Cortex of kidney (tissue), 1 donor: ENCODE measurements at places on chromosomes 16 and 17.

GRCh38 chr17:31792007-31792585 lies 66.9 kb downstream of the COPRS start:
- no peak for DNase-seq

GRCh38 chr17:68953340-68953997 lies 1.7 kb downstream of the ABCA8 start:
- no peak for DNase-seq

DNA sequence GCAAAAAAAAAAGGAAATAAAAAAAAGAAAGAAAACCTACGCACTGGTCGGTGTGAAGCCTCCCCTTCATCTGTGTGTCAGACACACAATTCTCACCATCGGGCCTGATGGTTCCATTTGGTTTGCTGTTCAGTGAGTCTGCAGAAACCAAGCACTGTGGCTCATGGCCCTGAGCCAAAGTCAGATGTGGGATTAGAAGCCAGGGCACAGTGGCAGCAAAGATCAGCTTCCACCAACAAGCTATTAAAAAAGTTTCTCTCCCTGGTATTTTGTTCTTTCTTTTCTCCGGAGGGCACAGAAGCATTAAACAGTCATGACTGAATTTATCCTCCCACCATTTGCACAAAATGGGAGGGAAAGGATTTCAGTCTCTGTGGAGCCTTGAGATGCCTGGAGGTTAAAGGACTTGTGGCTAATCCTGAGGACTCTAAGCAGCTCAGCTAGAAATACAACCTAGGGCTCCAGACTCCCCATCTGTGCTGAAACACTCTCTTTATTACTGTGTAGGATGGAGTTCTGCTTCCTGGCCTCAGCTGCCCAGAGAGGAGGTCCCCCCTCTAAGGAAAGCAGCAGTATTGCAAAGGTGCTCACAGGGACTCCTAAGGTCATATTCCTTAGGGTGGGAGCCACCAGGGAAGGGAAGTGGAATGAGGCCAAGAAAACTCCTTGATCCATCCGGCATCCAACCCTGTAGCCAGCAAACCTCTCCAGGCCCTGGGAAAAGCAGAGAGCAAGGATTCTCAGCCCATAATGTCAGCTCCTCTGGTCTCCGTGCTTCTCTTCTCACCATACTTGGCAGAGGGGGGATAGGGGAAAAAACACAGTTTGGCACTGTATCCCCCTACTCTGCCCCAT lies 28.2 kb downstream of the SLC39A11 start:
- no peak for DNase-seq

GRCh38 chr17:49259663-49260010 lies 29.1 kb upstream of the PHOSPHO1 start:
- no peak for DNase-seq

DNA sequence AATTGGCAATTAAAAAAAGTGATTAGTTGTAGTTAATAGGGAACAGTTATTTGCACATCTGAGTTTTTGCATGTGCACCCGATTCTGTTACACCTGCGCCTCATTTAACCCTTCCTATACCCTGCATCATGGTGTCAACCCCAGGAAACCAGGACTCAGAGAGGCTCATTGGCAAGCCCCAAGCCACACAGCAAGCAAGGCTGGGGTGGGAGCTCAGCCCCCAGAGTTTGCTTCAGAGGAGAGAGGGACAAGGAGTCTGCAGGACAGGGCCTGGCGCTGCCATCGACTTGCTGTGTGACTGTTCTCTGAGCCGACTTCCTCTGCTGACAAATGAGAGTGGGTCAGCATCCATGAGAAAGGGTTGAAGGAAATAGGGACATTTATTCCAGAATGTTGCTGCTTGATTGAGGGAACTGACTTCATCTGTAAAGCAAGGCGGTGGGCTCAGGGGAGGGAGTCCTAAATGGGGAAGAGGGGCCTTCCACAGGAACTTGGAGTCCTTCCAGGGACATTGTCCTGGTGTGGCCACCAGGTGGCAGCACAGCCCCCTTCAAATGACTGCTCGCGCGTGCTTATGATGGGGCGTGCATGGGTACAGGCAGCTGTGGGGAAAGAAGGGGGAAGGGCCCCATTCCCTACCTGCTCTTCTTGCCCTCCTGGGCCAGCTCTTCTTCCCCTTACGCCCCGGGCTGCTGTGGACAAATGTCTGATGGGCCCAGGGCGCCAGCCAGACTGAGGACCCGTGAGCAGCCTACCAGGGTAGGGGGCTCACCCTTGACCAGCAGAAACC lies 51.6 kb downstream of the NT5M start:
- DNase-seq = no peak
